Pulmonary artery endothelial cell (primary cell): ENCODE measurements at places on chromosomes 13 and 19.
A peak's percentile ranks its signal among the peaks of the same experiment; 100 is the strongest.

GRCh38 chr13:21429211-21429610 is 29.9 kb downstream of the ZDHHC20 start:
- DNase-seq = no peak

- no peak for DNase-seq
Measured at GRCh38 chr19:45179072-45179891, 698 bp downstream of the BLOC1S3 start.

- peak; percentile 32 for DNase-seq
Measured at GRCh38 chr19:2391118-2391725, 31.2 kb downstream of the TMPRSS9 start.

- DNase-seq = no peak
Measured at GRCh38 chr13:77919921-77920294, 1.3 kb upstream of the EDNRB start.

DNA sequence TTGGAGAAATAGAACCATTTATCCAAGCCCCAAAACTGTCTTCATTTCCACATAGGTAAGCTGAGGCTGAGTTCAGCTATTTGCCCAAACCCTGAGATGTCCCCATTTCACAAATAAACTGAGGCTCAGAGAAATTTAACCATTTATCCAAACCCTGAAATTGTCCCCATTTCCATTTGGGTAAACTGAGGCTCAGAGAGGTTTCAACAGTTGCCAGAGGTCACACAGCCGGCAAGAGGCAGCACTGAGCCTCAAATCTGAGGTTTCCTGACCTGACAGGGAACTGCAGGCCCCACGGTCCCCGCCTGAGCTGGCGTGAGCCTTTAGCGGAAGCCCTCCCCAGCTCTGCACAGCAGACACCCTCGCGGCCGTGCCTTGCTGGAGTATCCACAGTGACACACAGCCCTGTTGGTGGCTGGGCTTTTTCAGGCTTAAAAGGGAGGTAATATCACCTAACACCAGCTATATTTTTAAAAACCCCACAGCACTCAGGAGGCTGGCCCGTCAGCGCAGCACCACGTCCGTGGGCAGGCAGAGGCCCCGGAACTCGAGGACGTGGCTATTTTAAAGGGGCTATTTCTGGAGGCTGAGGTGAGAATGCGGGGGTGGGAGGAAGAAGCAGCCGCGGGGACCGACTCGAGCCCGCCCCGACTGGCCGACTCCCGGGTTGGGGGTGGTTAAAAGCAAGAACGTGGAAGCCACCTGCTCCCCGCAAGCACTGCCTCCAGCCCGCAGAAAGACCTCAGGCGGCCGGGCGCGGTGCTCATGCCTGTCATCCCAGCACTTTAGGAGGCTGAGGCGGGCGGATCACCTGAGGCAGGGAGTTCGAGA is 18.5 kb downstream of the PTPRS start:
- no peak for DNase-seq
